ENCODE measurements at places on chromosomes 5 and 9. TPM values are rescaled to one million over a fixed set of nuclear protein-coding genes. Genes with fewer than 3 reads are reported as not detected.

DNA sequence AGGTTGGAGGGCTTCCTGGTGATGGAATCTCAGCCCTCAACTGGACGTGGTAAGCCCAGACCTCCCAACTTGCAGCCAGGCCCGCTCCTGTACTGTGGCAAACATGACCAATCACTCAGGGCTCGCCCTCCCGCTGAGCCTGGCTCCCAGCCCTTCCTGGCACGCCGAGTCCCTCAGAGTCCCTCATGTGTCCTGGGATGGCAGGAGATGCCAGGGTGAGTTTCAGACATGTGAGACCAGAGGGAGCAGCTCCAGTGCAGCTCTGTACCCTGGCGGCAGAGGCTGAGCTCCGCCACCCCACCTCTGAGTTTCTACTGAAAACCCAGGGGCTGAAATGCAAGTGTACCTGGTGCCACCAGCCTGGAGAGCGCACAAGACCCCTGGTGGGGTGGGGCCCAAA lies 42.0 kb upstream of the RXRA start:
- DNase-seq, result no peak

- no peak for DNase-seq
Observed at GRCh38 chr9:126773004-126773607, 31.7 kb upstream of the ZBTB43 start.

The TOPORS gene
- 16.2 TPM for total RNA-seq

- peak; percentile 20 for DNase-seq
Observed at GRCh38 chr5:133460172-133460758, 152.1 kb downstream of the FSTL4 start.

The NUTM2F gene
- total RNA-seq, result not detected

DNA sequence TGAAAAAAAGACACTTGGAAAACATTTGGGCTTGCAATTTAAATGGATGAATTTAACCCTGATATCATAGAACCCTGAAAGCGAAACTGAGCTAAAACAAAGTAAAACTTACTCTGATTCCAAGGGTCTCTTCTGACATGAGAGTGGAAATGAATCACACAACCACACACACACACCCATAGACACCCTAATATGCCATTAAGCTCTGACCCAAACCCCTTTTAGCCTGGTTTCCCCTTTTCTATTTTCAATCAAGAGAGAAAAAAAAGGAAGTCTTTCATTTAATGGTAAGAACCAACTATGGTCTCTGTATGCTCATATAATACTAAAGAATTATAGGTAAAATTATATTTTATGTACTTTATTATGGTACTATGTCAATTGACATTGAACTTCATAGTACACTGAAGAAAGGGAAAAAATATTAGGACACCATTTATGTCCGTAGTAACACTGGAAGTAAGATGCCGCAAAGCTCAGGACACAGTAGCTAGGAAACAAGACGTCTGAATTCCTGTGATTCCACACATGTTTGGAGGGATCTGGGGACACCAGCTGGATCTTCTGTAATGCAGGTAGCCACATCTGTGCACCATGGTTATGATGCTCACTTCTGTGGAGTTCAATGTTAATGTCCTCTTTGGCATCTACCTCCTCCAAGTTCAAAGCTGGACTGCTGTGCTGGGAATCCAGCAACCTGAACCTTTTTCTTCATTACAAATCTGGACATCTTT lies 95.8 kb downstream of the PCSK1 start:
- no peak for DNase-seq

The FOXD4 gene
- total RNA-seq, result 0.67 TPM

The WDR5 gene
- total RNA-seq, result 37.3 TPM

- DNase-seq, result no peak
Observed at GRCh38 chr5:18749763-18750162, 1115.5 kb downstream of the TAF11L14 start.

The SCGB3A1 gene
- not detected for total RNA-seq

- DNase-seq, result peak; percentile 24
Observed at GRCh38 chr5:57338068-57338867, 144.3 kb downstream of the ACTBL2 start.

The AHRR gene
- 1.7 TPM for total RNA-seq

- no peak for DNase-seq
Observed at GRCh38 chr9:123741214-123741613, 188.7 kb downstream of the DENND1A start.

GRCh38 chr9:113964495-113965170 lies 88.5 kb downstream of the ZNF618 start:
- no peak for DNase-seq

DNA sequence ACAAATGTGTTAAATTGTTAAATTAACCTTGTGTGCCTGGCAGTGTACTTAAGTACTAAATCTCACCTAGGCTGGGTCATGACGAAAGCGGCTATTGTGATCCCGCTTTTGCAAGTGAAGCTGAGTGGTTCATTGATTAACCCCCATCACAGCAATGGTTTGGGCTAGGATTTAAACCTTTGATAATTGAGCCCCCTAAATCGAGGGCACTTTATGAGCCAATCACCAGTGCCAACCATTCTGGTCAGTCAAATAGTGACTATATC lies 22.8 kb downstream of the HNRNPK start:
- no peak for DNase-seq

The SLC34A1 gene
- total RNA-seq, result 0.09 TPM

DNA sequence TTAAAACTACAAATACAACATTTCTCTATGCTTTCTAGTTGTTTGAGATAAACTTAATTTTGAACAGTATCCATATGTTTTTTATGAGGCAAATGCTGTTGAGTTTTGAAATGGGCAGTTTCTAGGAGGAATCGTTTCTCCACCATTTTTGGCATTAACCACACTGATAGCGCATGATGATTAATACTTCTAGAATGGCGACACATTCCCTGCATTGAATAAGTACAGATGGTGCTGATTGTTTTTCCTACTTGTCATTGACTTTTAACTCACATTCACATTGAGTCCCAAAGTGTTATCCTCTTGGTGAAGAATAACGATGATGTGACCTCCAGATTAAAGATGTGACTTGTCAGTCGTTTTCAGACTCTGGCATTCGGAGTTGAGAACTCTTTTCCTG lies 6.5 kb upstream of the CCDC192 start:
- DNase-seq, result no peak

- no peak for DNase-seq
Observed at GRCh38 chr9:127884427-127884911, 7.0 kb upstream of the AK1 start.

The RELL2 gene
- total RNA-seq, result 5.7 TPM

- no peak for DNase-seq
Observed at GRCh38 chr5:54772231-54772630, 213.2 kb downstream of the ESM1 start.

GRCh38 chr5:154190595-154191304 lies at the start of gene GALNT10:
TSS of gene GALNT10 (plus strand) at chr5:154190733. CDS start at chr5:154190867, 134 bp downstream.
- DNase-seq, result peak; percentile 53

The TOR4A gene
- 1.5 TPM for total RNA-seq

The IL31RA gene
- 2.2 TPM for total RNA-seq

DNA sequence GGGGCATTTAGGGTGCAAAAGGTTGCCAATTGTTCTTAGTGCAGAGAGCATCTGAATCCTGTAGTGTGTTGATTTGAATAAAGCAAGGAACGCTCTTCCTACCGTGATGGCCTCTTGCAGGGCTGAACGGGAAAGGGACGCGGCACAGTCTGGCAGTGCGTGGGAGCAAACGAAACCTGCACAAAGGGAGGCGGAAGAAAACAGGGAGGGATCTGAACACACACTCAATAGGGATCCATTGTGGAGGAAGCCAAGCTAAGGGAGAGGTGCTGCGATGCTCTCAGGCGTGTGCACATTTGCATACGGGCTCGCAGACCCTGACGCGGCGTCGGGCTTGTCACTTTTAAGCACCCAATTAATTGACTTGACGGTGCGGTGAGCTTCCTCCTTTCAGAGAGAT lies 414.0 kb upstream of the IRX1 start:
- no peak for DNase-seq

The TERT gene
- not detected for total RNA-seq

- no peak for DNase-seq
Observed at GRCh38 chr9:123026425-123026824, 7.0 kb upstream of the GPR21 start.

The LCN12 gene
- not detected for total RNA-seq

The BARHL1 gene
- not detected for total RNA-seq

The MPDZ gene
- 27.2 TPM for total RNA-seq

The MAPKAP1 gene
- total RNA-seq, result 81.4 TPM

- DNase-seq, result no peak
Observed at GRCh38 chr5:167642181-167642580, 649.3 kb upstream of the WWC1 start.

DNA sequence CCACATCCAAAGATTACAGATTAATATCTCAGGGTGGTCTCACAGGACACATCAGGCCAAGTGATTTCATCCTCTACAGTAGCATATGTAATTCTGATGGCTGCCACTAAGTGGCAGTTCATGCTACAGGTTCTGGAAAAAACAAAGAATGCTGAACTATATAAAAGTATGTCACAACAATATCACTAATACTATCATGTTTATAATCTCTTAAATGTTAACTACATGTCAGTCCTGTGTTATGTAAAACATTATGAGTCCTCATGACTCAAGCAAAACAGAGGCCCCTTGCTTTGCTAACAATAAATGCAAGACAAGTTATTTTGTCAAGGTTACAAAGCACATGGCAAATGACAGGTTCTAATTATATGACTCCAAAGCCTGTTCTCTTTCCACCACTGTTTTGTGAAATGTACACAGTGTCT lies 233.2 kb downstream of the FBXL17 start:
- peak; percentile 9 for DNase-seq

The SNX18 gene
- 22.6 TPM for total RNA-seq

DNA sequence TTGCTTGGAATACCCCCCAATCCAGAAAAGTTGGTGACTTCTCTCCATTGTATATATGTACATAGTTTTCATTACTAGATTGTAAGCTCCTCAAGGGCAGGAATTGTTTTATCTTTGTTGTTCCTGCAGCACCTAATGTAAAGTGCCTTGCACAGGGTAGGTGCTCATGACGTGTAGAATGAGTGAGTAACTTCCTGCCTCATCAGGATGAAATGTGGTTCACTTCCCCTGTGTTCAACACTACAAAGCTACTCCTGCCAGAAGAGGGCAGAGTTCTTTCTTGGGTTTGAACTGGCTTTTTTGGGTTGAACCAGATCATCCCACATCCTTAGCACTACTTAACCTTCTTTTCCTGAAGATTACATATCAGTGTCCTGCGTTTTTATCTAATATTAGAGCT lies 23.9 kb downstream of the GTF3C4 start:
- DNase-seq, result peak; percentile 24

DNA sequence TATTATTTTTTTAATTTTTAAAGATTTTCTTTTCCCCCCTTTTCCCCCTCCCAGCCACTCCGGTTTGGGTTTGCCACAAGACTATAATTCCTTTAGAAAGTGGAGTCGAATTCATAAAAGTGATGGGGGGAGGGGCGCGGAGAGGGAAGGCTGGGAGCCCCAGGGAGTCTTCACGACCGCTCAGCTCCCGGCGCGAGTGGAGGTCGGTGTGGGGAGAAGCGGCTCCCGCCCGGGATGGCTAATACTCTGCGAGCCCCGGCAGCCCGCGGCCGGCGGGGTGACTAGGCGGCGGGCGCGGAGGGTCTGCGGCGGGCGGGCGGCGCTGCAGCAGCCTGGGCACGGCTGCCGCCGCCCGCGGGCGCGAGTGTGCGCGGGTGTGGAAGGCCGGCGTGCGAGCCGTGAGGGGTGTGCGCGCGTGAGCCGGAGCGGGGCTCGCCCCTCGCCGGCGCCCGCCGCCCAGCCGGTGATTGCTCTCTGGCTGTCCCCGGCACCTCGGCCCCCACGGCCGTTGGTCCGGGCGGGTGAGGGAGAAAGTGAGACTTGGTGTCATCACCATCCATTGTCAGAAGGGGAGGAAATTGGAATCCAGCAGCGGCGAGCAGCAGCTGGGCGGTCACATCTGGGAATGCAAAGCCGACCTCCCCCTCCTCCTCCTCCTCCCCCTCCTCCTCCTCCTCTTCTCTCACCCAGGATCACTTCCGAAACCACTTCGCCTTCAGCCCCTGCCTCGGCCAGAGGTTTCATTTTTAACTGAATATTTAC lies at the start of gene PARP8:
PARP8 (plus strand) TSS at position 377 of the 762 bp plus-strand sequence. CDS start 459 bp downstream, outside the sequence.
- peak; percentile 35 for DNase-seq

GRCh38 chr9:99237356-99237755 lies 15.3 kb downstream of the SEC61B start:
- no peak for DNase-seq

The SH3GL2 gene
- not detected for total RNA-seq

The FOXD1 gene
- 78.6 TPM for total RNA-seq

GRCh38 chr9:124479371-124479770 lies 27.8 kb downstream of the NR5A1 start:
- DNase-seq, result no peak

GRCh38 chr9:12889402-12890106 lies 114.7 kb downstream of the LURAP1L start:
- DNase-seq, result peak; percentile 21

DNA sequence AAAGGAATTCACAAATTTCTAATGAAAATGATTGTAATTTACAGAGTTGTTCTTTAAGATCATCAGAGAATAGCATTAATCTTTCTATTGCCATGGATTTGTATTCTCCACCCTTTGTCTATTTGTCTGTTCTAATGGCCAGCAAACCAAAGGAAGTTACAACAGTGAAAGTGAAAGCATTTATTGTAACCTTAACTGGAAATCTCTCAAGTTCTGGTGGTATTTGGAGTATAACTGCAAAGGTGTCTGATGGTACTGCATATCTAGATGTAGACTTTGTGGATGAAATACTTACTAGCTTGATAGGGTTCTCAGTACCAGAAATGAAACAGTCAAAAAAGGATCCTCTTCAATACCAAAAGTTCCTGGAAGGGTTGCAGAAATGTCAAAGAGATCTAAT lies 21.7 kb downstream of the RMI1 start:
- no peak for DNase-seq

- DNase-seq, result no peak
Observed at GRCh38 chr5:139413153-139413552, 9.3 kb upstream of the SPATA24 start.

- DNase-seq, result peak; percentile 21
Observed at GRCh38 chr5:171272996-171273970, 35.8 kb upstream of the TLX3 start.

- peak; percentile 45 for DNase-seq
Observed at GRCh38 chr5:74085186-74085585, 459.2 kb downstream of the ARHGEF28 start.

The LIFR gene
- total RNA-seq, result 4.4 TPM

- DNase-seq, result no peak
Observed at GRCh38 chr5:175542232-175542965, 64.0 kb downstream of the SFXN1 start.

The C9 gene
- under 0.01 TPM for total RNA-seq

DNA sequence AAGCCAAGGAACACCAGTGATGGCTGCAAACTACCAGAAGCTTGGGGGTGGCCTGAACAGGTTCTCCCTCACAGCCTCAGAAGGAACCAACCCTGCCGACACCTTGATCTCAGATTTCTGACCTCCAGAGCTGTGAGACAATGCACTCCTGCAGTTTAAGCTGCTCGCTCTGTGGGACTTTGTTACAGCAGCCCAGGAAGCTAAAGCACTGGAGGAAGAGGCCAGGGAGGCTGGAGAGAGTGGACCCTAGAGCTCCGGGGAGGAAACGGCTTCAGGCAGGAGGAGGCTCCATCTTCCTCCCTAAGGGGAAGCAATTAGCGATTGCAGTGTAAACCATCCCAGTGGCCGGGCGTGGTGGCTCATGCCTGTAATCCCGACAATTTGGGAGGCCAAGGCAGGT lies 25.1 kb downstream of the BARX1 start:
- no peak for DNase-seq

Data from mammary epithelial cell (primary cell).